ENCODE measurements at places on chromosomes 13 and 19.

DNA sequence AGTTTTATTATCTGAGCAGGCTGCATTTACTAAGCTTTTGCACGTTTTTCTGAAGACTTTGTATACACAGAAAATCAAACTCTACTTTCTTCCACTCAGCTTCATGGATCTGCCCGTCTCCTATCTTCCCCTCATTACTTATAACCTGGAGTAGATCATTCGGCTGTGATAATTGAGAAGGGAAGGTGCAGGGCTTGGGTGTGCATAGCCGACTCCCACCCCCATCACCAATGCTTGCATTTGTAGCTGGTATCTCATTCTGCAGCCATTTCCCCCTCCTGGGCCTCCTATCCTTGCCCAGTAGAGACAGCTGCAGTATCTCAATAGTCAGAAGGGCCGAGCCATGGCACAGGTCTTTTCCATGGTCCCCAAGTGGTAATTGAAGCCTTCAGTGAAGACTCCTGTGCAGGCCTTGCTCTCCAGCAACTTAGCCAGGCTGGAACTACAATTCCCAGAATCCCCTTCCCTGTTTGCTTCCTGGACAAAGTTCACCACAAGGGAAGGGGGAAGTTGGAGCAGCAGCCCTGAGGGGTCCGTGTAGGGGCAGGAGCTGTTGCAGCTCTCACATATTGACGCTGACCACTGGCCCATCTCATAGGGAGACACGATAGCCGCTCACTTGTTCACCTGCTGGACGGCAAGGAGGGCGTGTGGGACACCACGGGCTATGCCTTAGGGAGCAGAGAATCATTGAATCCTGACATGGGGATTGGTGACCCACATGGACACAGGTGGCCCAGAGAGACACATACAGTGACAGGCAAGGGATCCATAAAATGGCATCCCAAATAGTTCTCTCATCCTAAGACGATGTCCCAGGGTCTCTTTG, 2.1 kb upstream of the SIGLEC8 start:
- no peak for DNase-seq

- DNase-seq, result no peak
These were observed 185.3 kb upstream of the TMTC4 start for GRCh38 chr13:100859861-100860260.

GRCh38 chr19:16442386-16443276, 29.1 kb downstream of the EPS15L1 start:
- no peak for DNase-seq

DNA sequence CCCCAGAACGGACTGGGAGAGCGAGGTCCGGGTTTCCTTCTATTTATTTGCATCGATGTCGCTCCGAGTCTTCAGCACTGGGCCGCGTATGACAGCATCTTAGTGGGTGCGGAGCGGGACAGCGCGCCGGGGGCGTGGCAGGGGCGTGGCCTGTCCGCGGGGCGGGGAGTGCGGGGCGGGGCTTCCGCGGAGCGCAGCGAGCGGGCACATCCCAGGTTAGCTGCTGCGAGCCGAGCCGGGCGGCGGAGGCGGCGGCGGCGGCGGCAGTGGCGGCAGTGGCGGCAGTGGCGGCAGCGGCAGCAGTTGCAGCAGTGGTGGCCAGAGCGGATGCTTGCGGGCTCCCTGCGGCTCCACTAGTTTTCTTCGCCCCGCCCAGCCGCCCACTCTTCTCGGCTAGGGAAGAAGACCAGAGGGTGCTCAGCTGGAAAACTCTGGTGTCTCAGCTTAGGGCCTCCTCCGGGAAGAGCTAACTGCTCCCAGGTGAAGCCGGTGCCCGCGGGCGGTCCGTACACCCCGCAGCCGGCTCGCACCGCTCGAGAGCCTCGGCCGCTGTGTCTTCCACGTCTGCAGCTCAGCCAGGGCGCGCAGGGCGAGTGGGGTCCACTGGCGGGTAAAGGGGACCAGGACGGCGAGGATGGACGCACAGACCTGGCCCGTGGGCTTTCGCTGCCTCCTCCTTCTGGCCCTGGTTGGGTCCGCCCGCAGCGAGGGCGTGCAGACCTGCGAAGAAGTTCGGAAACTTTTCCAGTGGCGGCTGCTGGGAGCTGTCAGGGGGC, at the start of gene GPC5:
Gene GPC5, plus strand, starts transcription at position 209 of the 776 bp plus-strand sequence.
- peak; percentile 75 for DNase-seq

DNA sequence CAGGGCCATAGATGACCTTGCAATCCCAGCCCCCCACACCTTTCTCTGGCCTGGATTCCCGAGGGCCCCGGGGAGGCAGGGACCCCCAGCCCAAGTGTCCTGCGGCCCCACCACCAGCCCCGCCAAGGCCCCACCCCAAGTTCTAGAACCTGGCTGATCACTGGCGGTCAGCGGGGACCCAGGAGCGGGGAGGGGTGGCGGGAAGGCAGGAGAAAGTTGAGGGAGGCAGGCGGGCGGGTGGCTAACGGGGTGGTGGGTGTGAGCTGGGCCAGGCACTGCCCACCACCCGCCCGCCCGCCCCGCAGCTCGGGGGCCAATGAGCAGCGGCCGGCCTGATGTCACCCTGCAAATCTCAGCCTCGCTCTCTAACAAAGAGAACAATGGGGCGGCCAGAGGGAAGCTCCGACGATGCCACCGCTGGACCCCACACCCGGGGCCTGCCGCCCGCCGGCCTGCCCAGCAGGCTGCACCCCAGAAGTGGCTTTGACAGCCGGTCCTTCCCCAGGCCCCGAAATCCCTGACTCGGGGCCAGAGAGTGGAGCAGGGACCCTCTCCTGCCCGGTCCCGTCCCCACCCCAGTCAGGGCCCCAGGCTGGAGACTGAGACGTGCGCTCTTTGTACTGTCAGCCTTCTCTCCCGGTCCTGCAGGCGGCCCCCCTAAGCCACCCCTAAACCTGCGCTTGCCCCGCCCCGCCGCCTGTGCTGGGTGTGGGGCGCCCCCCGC, 1.6 kb downstream of the MEX3D start:
- DNase-seq, result no peak

GRCh38 chr19:56136362-56136761, 4.7 kb upstream of the ZNF444 start:
- DNase-seq, result no peak

- DNase-seq, result no peak
These were observed 4.9 kb upstream of the DMKN start for GRCh38 chr19:35518313-35518712.

All from stimulated activated CD4-positive, alpha-beta T cell treated with anti-CD3 and anti-CD28 coated beads, Interleukin-1b, Interleukin-23, amount 100 ng/mL, for 1 hour (primary cell).